NCI-H1694 treated with DMSO at 0.1 percent for 48 hours (cell line): ENCODE measurements at places on chromosomes 7 and 10.

GRCh38 chr10:78894841-78895195 is 173.9 kb upstream of the ZMIZ1 start:
- DNase-seq: no peak

DNA sequence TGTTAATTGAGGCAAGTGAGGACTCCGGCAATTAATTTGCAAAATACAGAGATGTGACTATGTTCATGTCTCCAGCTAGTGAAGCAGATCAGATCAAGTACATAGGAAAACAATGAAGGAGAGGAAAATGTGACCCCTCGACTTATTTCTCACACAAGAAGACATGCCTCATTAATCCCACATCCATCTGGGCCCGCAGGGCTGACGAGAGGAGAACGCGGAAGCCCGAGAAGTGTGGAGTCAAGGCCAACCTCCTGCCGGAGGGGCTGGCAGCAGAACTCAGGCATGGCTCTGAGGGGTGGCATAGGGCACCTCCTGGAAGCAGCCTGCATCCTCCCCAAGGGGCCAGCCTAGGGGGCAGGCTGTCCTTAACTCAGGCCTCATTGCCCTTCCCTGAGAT is 54.4 kb downstream of the ZNF503 start:
- no peak for DNase-seq

DNA sequence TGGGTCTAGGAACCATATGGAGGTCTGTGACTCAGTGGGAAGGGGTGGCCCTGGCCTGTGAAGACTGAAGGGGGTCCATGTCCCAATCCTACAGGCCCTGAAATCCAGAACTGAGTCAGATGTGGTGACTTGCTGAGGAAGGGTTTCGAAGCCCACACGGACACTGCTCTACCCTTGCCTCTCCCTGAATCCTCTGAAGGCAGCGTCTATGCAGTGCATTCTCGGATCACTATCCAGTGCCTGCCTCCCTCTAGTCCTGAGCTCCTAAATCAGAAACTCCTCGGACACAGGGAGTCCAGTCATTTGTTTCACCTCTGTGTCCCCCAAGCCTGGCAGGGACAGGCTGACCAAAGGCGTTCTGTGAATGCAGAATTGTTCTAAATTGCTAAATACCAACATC is 25.4 kb upstream of the TMEM72 start:
- DNase-seq: no peak

- DNase-seq: no peak
Observed at GRCh38 chr10:62326176-62326575, 48.0 kb upstream of the ZNF365 start.

GRCh38 chr7:136950331-136950730 is 81.9 kb downstream of the CHRM2 start:
- no peak for DNase-seq

GRCh38 chr10:119023553-119023868 is 6.0 kb upstream of the NANOS1 start:
- DNase-seq: no peak

DNA sequence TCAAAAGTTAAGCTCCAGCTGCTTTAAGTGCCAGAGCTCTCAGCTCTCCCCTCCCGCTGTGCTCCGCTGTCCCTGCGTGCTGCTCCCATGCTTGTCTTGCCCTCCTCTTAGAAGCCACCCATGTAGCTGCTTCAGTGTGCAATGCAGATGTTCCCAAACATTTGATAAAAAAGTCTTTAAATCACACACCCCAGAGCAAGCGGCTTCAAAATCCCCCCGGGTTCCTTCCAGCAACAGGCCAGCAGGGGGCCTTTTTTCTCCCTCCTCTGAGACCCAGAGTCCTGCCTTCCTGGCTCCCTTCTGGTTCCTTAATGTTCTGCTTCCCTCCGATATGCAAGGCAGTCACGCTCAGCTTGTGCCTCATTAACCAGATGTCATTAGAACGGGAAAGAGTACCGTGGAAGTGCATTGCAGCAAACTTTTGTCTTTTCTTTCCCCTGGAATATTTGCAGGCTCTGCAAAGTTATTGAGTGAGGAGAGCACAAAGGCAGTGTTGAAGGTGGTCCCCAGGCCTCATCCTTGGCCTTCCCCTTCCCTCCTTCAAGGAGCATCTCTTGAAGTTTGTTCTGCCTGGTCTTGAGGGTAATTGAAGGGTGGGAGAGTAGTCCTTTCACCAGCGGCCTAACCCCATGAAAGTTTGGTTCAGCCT is 25.5 kb downstream of the LDB3 start:
- DNase-seq: no peak

DNA sequence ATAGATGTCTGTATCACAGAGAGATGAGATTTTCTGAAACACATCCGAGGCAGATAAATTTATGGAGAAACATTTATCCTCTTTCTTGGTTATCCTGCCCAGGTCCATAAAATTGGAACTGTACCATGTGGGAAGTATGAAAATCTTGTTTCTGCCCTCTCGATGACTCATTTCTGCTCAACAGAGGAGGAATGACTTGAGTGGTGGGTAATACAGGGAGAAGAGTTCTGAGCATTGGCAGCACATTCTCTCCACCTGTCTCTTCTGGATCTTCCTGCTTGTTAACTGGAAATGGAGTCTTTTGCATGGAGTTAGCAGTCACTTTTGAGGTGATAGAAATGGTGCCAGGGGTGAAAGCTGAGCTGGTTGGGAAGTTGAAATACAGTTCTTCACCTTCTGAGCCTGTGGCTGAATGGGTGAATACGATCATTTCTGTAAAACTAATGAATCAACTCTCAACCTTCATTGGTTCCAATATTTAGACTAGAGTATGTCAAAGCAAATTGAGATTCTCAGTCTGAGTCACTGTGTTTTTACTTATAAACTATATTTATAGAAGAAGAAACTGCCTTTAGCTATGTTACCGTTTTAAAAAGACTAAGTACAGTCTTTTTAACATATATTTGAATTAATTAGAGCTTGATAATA is 945.5 kb downstream of the SORCS3 start:
- no peak for DNase-seq

DNA sequence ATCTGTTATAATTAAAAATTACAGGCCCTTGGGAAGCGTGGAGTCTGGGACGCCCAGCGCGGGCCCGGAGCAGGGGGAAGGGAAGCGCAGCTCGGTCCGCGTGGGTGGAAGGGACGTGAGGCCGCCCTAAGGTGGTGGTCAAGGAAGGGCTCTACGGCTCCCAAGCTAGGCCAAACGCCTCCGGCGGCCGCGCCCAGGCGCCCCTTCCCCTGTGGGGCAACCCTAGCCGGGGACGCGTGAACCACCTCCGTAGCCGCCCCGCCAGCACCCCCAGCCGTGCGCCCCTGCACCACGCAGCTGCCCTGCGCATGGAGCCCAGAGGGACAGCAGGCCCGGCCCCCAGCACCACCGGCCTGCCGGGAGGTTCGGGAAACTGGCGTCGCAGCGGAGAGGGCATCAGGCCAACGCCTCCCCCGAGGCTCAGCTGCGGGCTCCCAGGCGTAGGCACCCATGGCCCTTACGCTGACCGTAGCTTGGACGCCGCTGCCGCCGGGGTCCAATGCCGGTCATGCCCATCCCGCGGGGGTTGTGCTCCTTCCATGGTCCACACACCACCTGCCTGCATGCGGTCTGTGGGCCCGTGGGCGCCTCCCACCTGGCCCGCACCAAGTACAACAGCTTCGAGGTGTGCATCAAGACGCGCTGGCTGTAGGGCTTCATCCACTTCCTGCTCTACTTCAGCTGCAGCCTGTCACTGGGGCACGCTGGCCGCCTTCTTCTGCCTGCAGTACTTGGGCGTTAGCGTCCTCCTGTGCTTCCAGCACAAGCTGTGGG is 166.7 kb downstream of the SEPTIN7 start:
- DNase-seq: no peak

GRCh38 chr10:62858364-62858763 is 42.2 kb upstream of the EGR2 start:
- DNase-seq: no peak

- DNase-seq: no peak
Observed at GRCh38 chr10:124949543-124949942, 7.6 kb downstream of the ZRANB1 start.

- peak; percentile 36 for DNase-seq
Observed at GRCh38 chr10:78433766-78434535, 400.3 kb downstream of the RPS24 start.

GRCh38 chr7:17633067-17633466 is 307.2 kb downstream of the SNX13 start:
- no peak for DNase-seq

- no peak for DNase-seq
Observed at GRCh38 chr7:35316549-35316948, 62.6 kb upstream of the TBX20 start.

DNA sequence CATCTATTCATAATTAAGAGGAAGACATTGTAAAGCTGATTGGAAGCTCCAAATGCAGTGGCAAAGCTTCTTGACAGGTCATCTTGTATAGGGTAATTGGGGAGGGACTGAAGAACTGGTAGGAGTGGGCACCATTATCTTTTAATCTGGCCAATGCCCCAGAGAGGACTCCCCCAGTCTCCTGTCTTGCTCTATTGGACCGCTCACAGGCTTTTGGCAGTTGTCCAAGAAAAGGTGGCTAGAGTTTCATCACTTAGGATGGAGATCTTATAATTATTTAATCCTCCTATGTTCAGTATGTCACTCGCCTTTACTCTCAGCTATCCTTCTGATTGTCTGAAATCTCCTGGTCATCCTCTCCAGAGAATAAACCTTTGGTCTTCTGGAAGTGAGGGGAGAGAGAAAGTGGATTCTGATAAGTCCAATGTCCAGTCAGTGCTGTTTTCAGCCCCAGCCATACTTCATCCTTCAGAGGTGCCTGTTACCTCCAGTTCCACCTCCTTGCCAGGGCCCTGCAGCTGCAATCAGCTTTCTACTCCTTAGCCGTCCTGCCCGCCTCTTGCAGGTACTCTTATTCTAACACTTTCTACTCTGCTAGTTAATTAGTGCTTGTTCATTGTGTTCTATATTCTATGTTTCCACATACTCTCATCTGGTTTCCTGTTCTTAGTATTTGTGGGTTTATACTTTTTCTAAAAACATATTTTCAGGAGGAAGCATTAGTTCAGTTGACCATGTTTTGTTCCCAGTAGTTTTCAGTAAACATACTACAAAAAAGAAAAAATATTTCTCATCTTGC is 241.6 kb downstream of the NSUN6 start:
- no peak for DNase-seq
